Stimulated activated CD4-positive, alpha-beta T cell treated with anti-CD3 and anti-CD28 coated beads, Interleukin-2, amount 100 ng/mL, for 24 hours (primary cell): ENCODE measurements at places on chromosomes 16 and 17.

DNA sequence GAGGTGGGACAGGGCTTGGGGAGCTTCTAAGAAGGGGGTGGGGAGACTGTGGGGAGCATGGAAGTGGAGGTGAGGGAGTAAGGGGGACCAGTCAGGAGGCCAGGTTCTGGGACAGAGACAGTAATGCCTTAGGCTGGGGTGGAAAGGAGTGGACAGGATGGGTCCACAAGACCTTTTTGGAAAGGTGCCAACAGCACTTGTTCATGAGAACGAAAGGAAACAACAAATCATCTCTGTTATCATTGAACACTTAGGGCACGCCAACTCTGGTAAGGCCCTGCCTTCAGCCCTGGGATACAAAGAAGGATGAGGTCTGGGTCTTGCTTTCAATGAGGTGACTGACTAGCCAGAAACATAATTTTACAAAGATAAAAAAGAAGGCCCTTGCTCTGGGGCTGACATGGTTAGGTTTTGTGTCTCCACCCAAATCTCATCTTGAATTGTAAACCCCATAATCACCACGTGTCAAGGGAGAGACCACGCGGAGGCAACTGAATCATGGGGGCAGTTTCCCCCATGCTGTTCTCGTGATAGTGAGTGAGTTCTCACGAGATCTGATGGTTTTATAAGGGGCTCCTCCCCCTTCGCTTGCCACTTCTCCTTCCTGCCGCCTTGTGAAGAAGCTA, 113.8 kb downstream of the SLC39A11 start:
- DNase-seq, result no peak

DNA sequence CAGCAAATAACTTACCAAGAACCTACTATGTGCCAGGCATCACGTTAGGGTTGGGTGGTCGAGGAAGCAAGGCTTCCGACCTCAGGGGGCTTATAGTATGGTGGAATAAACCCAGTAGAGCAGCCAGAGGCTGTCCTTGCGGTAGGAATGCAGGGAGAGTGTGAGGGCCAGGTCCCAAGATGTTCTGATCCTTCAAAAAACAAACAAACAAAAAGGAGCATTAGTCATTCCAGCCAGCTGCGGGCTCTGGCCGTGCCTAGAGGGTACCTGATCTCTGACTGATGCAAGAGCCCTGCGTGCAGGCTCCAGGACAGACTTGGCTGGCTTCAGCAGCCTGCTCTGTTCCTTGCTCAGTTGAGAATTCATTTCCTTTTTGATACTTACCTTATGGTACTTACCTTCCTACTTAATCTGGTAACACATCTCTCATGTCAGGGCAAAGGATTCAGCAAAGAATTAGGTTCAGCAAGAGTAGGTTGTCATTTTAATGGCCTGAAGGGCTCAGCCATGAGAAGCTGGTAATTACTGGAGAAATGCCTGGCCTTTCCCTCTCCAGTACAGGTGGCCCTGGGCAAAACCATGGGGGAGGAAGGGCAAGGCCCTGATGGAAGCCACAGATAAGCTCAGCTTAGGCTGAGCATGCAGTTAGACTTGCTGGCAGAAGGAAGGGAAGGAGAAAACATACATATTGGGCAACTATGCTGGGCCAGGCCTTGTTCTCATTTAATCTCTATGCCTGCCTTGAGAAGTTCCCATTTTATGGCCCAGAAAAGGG, 18.4 kb downstream of the CYB5D2 start:
- no peak for DNase-seq

DNA sequence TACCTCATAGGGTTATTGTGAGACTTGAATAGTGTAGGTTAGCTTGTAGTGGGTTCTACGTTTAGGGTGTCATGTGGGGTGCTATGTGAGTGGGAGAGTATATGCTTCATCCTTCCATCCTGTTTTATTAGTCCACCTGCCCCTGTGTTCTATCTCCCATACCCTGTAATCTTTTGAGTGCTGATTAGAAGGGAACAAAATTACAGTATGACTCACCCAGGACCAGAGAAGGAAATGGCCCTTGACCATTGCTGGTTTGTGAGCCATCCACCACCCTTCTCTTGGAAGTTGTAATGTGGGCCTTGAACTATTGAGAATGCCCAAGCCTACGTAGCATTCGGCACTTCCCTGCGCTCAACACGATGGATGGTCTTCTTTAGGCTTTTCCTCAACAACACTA, 17.1 kb downstream of the SAP30BP start:
- DNase-seq, result no peak

DNA sequence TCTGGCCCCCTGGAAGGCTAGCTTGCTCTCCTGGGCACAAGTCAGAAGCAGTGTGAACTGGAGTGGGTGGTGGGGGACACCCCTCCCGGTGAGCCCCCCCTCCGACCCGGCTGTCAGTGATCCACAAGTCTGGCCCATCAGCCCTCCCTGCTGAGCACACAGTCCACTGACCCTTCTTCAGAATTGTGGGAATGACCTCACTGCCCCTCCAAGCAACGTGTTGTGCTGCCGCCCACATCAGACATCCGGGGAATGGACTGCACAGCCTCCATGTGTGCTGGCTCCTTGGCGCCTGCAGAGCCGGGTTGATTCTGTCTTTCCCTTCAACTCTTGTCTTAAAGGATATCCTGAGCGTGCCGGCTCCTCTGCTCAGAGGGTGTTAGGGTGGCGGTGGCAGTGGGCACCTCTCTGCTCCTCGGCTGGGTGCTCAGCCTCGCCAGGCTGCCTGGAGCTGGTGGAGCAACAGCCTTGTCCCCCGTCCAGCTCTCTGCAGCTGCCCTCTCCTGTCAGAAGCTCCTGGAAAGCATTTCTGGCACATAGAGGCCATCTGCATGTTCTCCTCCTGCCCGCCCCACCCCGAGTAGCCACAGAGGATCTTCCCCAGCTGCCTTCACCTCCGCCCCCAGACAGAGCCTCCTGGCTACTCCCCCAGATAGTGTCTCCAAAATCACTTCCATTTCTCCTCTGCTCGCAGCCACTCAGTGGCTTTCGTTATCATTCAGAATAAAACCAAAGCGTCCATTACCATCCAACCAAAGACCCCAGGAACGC, 19.8 kb downstream of the NPTX1 start:
- no peak for DNase-seq

- DNase-seq, result no peak
Measured at GRCh38 chr16:3050487-3050886, 4.1 kb downstream of the MMP25 start.

DNA sequence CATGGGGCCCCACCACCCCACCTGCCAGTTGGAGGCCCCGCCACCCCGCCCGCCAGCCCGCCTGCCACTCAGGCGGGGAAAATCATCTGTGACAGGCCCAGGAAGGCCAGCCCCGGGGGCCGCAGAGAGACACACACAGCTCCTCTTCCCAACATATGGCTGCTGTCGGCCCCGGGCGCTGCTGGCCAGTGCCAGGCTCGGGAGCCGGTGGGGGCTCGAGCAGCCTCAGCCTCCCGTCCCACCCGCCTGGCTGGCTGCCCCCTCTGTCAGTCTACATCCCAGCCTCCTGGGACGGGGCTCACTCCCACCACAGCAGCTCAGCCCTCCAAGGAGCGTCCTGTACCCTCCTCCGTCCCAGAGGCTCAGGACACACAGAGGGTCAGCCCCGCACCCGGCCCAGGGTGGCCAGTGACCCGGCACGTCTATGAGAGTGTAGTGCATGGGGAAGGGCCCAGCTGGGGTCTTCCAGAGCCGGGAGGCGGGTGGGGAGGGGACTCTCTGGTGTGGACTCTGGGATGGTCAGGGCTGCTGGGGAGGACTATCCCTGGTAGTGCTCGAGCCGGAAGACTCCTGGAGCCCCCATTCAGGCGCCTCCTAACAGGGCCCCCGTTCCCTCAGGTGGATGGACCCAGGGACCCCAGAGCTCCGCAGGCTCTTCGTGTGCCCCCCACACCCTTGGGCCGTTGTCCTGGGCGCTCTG, 3.6 kb upstream of the PRR35 start:
- no peak for DNase-seq

- DNase-seq, result no peak
Measured at GRCh38 chr17:2710071-2710802, 1.3 kb downstream of the CLUH start.

DNA sequence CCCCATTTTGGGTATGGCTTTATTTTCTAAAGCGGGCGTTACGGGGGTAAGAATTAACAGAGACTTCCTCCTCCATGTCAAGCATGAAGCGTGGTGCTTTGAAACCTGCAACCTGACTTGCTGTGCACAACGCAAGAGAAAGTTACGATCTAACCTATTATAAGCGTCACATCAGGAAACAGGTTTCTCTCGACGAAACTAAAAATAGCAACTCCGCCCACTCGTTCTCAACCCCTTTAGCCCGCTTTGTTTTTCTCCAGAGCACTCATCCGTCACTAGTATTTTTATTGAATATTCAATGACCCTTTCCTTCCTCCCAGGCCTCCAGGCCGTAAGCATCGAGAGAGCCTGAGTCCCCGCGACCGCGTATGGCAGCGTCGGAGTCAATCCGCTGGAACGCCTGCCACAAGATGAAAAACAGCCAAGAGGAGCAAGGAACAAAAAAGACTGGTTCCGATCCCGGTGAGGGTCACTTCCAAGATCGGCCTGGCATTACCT, 555 bp downstream of the NUP88 start:
- DNase-seq, result peak; percentile 57

DNA sequence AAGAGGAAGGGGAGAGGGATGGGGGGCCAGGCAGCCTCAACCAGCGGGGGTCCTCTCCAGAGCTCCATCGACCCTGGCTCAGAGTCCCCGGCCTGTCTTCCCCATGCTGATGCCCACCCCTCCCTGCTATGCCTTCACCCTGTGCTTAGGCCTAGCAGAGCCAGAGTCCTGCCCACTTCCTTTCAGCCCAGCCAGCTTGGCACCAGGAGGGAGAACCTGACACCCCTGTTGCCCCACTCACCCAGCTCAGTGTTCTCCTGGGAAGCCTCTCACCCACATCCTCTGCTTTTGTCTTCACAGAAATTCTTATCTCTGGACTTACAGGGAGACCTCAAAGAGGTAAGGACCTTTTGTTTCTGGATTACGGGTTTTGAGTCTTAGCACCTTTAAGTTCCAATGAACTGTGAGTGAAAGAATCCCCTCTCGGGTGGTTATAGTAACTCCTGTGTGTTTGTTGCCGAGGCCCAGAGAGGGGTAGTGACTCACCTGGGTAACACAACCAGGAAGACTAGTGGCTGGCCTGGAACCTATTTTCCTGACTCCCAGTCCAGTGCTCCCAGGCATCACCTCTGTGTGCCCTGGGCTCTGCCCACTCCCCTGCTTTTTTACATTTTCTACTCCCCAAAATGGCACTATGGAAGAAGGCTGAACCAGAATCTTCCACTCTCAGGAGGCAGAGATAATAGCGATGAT, 53.3 kb downstream of the CES1 start:
- DNase-seq, result no peak

DNA sequence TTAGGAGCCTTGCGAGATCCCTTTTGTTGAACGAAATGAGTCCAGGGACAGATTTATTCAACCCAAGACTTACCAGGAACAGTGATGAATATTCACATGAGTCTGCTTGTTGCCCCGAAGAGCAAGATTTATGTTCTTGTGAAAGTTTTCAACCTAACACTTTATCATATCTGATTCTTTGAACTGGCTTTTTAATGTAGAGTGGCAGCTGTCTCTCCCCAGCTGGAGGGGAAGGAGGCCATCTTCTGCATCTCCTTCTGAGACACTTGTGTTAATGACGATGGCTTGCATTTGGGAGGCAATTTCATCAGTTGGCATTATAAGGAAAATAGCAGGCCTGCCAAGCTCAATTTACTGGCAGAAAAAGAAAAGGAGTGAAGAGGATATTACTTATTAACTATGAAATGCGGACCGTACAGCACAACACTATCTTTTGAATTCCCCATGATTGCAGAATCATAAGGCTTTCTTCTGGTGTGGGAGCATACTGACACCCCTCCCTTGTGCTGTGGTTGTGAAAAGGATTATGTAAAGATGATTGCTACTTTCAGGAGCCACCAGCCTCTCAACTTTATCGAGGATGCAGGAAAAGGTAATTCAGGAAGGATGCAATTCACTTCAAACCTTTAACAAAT, 35.7 kb downstream of the SMARCE1 start:
- no peak for DNase-seq

DNA sequence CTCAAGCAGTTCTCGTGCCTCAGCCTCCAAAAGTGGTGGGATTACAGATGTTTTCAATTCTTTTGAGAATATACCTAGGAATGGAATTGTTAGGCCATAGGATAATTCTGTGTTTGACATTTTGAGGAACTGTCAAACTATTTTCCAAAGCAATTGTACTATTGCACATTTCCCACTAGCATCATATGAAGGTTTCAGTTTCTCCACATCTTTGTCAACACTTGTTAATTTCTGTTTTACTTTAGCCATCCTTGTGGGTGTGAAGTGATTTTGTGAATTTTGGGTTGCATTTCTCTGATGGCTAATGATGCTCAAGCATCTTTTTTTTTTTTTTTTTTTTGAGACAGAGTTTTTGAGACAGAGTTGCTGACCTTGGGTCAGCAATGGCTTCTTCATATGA, 6.2 kb downstream of the NT5M start:
- DNase-seq, result no peak

GRCh38 chr16:57618296-57619132, 9.9 kb upstream of the ADGRG1 start:
- DNase-seq, result no peak

GRCh38 chr17:37086334-37086733, 137.6 kb downstream of the AATF start:
- DNase-seq, result no peak

GRCh38 chr17:12866244-12866643, 76.9 kb downstream of the ARHGAP44 start:
- no peak for DNase-seq

- no peak for DNase-seq
Measured at GRCh38 chr16:68689921-68690320, 44.8 kb downstream of the CDH3 start.

DNA sequence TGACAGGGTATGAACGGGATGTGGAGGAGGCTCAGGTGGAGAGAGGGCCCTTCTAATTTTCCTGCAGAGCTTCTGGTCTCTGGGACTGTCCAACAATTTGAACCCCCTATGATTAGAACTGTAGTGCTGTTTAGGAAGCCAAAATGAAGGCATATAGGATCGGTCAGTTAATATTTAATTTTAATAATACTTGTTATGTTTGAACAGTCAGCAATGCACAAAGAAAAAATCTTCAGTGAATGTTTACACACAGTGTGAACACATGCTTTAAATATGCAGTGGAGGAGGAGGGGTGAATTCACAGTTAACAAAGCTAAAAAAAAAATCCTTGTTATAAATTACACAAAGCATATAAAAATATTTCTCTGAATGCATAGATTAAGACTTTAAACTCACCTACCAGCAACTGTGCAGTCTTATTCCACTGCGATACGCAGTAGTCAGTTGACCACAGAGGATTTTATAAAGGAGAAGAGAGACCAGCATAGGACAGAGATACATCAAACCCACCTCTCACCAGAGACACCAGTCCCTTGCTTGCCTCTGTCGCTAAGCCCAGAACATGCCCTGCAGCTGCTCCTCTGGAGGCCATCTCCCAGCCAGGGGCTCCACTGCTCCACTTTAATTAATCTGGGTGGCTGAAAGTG, 14.6 kb downstream of the ANKRD40 start:
- DNase-seq, result no peak

GRCh38 chr16:23520500-23520899, 10.2 kb upstream of the GGA2 start:
- DNase-seq, result no peak
